ENCODE measurements at places on chromosomes 3 and 15.

DNA sequence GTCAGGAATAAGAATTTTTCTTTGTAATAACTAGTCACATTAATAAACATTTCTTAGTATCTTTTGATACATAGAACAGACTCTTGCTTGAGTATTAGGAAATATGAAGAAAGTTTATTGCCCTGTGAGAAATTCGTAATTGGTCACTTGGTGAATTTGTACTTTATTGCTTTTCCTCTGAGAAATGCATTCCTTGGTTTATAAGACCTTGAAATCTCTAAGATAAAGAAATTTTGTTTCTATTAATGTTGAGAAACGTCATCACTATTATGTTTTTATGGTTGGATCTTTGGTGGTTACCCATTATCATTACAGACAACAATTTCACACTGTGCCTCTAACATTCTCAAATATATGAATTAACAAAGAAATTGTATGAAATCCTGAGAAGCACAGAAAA lies 652.0 kb upstream of the NECTIN3 start:
- DNase-seq = no peak

DNA sequence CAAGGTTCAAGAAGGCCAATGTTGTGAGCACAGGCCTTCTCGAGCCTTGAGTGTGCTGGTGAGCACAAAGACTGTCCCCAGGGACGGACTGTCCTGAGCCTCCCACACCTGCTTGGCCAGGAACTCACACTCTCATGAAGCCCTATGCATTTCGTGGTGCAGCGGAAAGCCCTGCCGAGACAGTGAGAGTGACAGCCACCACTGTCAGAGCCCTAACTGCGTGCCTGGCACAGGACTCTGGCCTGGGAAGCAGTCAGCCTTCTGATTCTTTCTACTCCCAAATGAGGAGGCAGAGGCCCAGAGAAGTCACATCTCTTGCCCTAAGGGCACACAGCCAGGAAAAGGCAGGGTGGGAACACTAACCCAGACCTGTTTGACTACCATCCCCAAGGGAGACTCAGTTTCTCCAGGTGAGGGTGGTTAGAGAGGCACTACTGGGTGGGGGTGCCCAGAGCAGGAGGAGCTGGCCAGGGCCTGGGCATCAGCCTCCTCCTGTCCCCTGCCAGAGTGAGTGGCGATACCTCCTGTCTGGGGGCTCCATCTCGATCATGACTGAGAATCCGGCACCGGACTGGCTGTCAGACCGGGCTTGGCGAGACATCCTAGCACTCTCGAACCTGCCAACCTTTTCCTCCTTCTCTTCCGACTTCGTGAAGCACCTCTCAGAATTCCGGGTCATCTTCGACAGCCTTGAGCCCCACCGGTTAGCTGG lies 50.8 kb downstream of the SEMA3G start:
- no peak for DNase-seq

- DNase-seq = peak; percentile 1
Measured at GRCh38 chr15:65115086-65115485, at the start of gene UBAP1L. Gene UBAP1L, minus strand, starts transcription at chr15:65115200. Its CDS starts 8,985 bp downstream, at chr15:65106215.

DNA sequence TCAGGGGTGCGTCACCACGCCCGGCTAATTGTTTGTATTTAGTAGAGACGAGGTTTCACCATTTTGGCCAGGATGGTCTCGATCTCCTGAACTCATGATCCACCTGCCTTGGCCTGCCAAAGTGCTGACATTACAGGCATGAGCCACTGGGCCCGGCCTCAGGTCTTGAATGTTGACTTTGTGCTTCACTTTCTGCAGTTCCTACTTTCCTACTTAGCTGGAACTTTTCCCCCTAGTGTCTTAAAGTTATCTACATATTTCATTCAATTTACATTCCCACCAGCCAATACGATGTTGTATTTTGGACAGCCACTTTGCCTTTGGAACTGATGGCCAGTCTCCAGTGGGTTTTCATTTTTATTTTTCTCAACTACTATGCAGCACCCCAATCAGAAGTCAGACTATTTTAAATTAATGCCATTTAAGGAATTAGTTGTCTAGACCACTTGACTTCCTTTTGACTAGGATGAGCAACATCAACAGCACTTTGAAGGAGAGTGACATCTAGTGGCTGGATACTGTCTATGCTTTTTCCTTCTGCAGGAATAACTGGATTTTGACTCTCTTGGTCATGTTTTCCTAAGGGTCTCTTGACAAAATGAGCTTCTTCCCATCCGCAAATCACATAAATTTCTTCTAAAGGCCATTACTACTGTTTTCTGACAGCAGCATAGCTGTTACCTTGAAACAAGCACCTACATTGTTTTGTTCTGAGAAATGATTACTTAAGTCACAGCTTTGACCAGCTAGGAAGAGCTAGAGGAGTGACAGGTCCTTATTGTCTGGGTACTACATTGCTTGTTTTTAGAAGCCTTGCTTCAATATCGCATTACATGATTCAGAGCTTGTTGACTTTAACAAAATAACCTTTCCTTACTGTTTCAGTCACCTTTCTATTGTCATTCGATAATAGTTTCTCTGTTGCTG lies 140.2 kb downstream of the ITPR1 start:
- peak; percentile 52 for DNase-seq

- no peak for DNase-seq
Measured at GRCh38 chr15:82599862-82600261, 47.3 kb downstream of the CPEB1 start.
